Stimulated activated CD4-positive, alpha-beta T cell treated with anti-CD3 and anti-CD28 coated beads, TNF-alpha, amount 100 ng/mL, for 1 hour (primary cell): ENCODE measurements at places on chromosomes 4 and X.

GRCh38 chr4:59655996-59656395 lies 1544.1 kb upstream of the ADGRL3 start:
- no peak for DNase-seq

- DNase-seq = no peak
Measured at GRCh38 chr4:71270901-71271300, 67.9 kb upstream of the SLC4A4 start.

DNA sequence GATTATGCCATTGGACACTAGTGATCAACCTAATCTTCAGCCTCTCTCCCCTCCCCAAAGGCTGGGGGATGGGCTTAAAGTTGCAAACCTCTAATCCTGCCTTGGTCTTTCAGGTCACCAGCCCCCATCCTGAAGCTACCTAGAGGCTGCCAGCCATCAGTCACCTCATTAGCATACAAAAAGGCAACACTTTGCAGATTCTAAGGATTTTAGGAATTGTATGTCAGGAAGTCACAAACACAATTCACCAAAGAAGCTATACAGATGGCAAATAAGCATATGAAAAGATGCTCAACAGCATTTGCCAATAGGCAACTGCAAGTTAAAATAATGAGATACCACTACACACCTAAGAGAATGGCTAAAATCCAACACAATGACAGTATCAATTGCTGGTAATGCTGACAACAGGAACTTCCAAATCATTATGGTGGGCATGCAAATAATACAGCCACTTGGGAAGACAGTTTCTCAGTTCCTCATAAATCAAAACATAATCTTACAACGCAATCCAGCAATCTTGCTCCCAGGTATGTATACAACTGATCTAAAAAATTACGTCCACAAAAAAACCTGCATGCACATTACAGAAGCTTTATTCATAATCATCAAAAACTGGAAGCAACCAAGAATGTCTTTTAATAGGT lies 9.0 kb upstream of the PIM2 start:
- no peak for DNase-seq

DNA sequence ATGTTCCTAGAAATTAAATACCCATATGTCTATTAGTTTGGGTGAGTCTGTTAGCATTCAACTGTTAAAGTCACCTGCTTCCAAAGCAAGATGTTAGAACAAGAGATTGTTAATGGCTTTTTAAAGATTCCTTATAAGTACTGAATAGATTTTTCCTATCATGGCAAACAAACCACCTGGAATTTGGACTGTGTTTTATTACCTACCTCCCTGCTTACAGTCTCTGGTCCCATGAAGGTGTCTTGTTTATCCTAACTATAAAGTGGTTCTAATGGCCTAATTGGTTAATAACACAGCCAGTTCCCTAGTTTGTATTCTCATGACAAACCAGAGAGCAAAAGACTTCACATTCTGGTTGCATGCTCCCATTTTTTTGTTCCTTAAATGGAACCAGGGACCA lies 149.5 kb downstream of the PPP1R2C start:
- DNase-seq = no peak

DNA sequence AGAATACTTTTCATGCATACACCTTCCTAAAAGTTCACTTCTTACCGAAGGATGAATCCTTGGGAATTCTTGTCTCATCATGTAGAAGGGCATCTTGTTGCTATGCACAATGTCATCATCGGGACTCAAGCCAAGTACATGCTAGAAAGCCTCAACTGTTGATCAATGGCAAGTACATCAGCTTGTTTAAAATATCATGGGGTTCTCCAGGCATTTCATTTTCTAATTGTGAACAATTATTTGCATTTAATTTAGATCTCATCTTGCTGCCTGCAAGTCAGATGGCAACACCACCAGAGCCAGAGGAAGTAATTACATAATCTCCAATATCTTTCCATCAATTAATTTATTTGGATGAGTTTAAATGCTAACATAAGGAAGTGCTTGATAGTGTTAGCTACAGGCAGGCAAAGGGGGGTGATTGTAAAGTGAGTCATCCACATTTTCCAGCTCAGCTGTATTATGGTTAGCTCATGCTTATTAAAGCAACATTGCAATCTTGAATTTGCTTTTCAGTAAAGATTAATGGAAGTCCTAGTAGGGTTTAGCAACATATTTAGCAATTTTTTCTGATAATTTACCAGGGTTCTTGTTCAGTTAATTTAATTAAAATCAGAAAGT lies 356.5 kb downstream of the CBLL2 start:
- no peak for DNase-seq

DNA sequence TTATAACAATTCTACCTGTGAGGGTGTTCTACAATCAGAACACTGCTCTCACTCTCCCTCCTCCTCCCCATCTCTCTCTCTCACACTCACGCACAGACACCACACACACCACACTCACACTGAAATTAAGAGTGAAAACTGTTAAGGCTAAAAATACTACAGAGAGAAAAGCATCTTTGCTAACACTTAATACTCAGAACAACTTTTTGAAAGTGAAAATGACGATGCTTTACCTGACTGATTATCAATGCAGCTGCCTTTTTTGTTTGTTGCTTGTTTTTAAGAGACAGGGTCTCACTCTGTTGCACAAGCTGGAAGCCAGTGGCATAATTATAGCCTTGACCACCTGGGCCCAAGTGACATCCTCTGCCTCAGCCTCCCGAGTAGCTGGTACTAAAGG lies 222.4 kb downstream of the APBB2 start:
- no peak for DNase-seq

DNA sequence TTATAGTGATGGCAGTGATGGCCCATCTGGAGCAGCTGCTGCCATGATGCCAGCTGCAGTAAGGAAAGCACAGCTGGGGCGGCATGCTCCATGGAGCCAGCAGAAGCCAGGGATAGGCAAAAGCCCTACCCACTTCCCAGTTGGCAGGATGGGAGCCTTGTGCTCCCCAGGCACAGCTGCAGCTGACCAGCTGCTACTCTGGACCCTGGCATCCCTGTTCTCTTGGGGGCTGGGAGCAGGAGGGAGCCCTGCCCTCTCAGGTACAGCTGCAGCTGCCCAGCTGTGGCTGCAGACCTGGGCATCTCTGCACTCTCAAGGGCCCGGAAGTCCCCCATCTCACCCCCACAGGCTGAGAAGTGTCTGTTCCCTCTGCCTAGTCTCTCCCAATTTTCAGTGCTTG lies 531.9 kb downstream of the PCDH18 start:
- DNase-seq = no peak

DNA sequence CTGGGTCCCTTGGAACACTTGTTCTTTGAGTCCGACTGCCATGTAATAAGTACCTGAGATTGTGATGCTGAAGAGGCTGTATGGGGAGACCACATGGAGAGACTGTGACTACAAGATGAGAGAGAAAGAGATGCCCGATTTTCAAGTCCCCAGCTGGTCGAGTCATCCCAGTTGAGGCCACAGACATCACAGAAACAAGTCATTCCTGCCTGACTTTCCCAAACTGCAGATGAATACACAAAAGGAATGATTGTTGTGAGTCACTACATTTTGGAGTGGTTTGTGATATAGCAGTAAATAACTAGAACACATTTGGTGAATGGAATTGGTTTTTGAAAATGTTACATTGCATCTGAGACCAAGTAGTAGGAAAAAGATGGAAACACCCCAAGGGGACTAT lies 9.0 kb upstream of the YIPF7 start:
- no peak for DNase-seq

- no peak for DNase-seq
Measured at GRCh38 chr4:14596028-14596427, 406.3 kb upstream of the CPEB2 start.

- DNase-seq = no peak
Measured at GRCh38 chrX:111854556-111855490, 21.2 kb upstream of the TRPC5OS start.
